Left lung (tissue), 14 donors: ENCODE measurements at places on chromosomes 11 and 22. TPM values are rescaled to one million over a fixed set of nuclear protein-coding genes. Genes with fewer than 3 reads are reported as not detected.

GRCh38 chr11:109416601-109417000, 5.4 kb upstream of the C11orf87 start:
- no peak overlapping the region for H3K27ac ChIP-seq
- H3K27me3 ChIP-seq: peaks cover 24% of the 10 kb centered on the region
- no peaks in the 10 kb centered on the region for H3K36me3 ChIP-seq

DNA sequence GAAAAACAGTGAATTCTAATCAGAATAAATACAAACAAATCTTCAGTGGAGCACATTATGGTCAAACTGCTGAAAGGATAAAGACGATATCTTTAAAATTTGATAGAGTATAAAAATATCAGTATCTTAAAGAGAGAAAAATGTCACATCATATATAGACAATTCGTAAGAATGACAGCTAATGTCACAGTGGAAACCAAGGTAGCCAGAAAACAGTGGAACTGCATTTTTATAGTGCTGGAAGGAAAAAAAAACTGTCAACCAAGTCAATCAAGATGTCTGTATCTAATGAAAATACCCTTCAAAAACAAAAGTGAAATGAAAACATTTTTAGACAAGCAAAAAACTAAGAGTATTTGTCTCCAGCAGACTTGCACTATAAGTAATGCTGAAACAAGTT, 73.4 kb upstream of the HMGXB4 start:
- no peak overlapping the region for H3K4me3 ChIP-seq
- H3K27me3 ChIP-seq: no peaks in the 10 kb centered on the region
- H3K36me3 ChIP-seq: no peaks in the 10 kb centered on the region
- H3K4me1 ChIP-seq: no peaks in the 10 kb centered on the region
- no peak for DNase-seq

DNA sequence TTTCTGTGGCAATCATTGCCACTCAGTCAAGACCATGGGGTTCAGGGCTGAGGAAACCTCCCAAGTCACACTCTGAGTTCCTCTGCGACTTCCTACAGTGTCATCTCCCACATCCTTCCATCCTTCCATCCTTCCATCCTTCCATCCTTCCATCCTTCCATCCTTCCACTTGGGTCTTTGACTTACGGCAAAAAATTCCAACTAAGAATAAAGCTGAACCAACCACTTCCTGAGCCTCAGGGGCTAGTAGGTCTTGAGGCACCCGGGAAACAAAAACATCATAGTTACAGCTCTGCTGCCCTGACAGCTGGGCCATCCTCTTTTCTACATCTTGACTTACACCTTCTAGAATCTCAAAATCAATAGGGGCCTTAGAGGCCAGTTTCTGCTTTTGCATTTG, 32.1 kb downstream of the EHF start:
- peaks cover 28% of the 10 kb centered on the region for H3K4me1 ChIP-seq
- H3K27ac ChIP-seq: peak overlapping the region; percentile 57
- H3K4me3 ChIP-seq: no peak overlapping the region
- no peak for DNase-seq
- H3K27me3 ChIP-seq: no peaks in the 10 kb centered on the region
- H3K36me3 ChIP-seq: peaks cover 5% of the 10 kb centered on the region

DNA sequence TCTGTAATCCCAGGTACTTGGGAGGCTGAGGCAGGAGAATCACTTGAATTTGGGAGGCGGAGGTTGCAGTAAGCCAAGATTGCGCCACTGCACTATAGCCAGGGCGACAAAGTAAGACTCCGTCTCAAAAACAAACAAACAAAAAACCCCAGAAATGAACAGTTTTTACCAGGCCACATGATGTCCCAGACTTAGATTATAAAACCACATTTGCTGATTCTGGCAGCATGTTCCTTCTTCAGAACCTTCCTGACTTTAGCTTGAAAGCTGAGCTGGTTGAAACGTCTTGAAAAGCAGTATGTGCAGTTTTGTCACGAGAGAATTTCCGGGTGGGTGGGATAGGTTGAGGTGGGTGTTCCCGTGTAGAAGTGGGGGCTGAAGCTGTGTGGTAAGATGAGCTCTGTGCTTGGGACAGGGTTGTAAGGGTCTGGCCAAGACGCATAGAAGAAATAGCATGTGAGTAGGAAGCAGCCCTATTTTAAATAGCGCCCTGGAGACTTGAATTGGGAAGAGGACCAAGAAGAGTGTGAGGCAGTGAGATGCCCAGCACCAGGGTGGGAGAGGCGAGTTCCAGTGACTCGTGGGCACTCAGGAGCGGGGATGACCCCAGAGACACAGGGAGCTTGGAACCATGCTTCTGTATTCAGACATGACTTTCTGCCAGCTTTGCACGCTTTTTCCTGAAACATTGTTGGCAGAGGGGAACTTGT, 7.6 kb downstream of the AP2A2 start:
- no peak for DNase-seq
- H3K36me3 ChIP-seq: peaks cover 11% of the 10 kb centered on the region
- H3K4me3 ChIP-seq: no peak overlapping the region
- peak overlapping the region; percentile 60 for H3K27ac ChIP-seq
- peaks cover 90% of the 10 kb centered on the region for H3K4me1 ChIP-seq

DNA sequence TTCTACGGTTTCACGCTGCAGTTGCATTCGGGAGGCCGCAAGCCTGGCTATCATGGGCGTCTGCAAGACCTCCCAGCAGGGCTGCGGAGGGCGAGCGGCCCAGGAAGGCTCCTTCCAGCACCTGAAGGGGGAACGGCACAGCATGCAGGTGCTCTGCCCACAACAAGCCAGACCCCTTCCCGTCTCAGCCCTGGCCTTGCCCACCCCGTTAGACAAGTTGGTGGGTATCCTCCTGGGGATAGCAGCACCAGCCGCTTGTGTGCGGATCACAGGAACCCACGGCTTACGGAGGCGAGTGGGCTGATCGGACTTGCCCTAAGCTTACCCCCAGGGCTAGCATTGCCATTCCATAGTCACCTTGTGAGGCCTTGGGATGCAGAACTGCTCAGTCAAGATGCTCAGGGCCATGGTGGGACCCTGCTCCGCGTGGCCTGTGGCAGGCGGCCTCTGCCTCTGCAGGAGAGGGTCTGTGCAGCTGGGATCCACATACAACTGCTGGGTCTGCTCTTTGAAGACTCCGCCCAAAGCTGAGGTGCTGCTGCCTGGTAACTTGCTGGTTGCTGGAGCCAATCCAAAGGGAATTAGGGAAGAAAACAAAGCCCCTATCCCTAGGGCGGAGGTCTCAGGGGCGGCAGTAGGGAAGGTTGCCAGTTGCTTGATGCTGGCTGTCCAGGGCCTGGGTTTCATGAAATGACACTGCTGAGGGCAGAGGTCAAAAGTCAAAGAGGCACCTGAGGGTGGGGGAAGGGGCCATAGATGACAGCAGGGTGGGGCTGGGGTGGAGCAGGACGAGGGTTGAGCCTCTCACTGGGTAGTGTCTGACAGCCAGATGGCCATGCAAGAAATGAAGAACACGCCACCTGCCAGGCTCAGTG, 1.4 kb upstream of the OSBPL5 start:
- no peaks in the 10 kb centered on the region for H3K36me3 ChIP-seq
- H3K27me3 ChIP-seq: no peaks in the 10 kb centered on the region
- DNase-seq: no peak
- H3K4me3 ChIP-seq: no peak overlapping the region
- no peak overlapping the region for H3K27ac ChIP-seq

GRCh38 chr11:34415538-34415937, 23.2 kb upstream of the CAT start:
- H3K27me3 ChIP-seq: no peaks in the 10 kb centered on the region
- no peaks in the 10 kb centered on the region for H3K4me1 ChIP-seq
- H3K36me3 ChIP-seq: no peaks in the 10 kb centered on the region
- no peak overlapping the region for H3K4me3 ChIP-seq

DNA sequence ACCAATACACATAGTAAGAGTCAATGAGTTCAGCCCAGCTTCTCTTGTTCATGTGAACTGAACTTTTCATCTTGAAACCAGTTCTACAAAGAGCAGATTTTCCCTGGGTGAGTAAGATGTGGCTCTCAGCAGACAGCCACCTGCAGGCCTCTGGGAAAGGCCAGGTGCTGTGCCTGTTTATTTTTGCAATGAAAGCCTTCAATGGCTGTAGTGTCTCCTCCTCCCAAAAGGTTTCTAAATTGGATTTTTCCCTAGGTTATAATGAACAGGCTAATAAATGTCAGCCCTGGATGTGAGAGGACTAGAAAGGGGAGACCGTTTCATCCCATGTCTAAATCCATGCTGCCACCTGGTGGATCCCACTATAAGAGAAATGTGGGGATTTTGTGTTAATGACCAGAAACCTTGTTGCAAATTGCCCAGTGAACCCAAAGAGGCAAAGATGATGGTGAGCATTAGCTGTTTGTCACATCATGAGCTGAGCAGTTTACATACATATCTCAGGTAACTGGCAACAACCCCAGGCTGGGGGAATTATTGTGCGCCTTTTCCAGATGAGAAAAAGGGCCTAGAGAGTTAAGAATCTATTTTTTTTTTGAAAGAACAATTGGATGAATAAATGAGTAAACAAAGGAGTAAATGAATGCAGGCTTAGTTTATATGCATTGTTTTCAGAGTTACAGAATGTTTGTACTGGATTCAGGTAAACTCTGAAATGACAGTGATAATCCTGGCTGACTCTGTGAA, 12.7 kb downstream of the C11orf91 start:
- H3K4me1 ChIP-seq: peaks cover 42% of the 10 kb centered on the region
- H3K36me3 ChIP-seq: no peaks in the 10 kb centered on the region
- H3K4me3 ChIP-seq: no peak overlapping the region
- no peak overlapping the region for H3K27ac ChIP-seq
- H3K27me3 ChIP-seq: no peaks in the 10 kb centered on the region

GRCh38 chr22:41469218-41469851, 418 bp downstream of the ACO2 start:
- H3K27ac ChIP-seq: peak overlapping the region; percentile 91
- no peaks in the 10 kb centered on the region for H3K27me3 ChIP-seq
- H3K4me1 ChIP-seq: peaks cover 48% of the 10 kb centered on the region
- peak overlapping the region; percentile 92 for H3K4me3 ChIP-seq

DNA sequence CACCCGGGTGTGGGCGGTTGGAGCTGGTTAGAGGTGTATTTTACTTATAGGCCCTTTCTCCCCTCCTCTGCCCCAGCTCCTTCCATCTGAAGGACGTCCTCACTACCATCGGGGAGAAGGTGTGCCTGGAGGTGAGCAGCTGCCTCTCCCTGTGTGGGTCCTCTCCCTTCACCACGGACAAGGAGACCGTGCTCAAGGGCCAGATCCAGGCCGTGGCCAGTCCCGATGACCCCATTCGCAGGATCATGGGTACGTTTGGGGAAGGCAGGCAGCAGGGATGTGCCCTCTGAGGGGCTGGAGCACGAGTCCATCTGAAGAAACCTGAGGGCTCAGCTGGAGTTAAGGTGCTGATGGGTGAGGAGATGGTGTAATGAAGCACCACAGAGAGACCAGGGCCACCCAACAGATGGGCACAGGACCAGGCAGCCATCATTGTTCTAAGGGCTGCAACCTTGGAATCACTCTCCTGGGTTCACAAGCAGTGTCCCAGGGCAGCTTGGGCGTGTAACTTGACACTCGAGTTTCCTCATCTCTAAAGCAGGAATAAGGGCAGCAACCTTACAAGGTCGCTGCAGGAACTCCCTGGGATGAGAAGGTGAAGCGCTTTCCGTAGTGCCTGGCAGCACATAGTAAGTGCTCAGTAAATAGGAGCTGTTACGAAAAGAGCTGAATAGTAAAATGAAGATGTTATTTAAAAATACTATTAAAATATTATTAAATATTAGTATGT, 29.4 kb downstream of the TCP11L1 start:
- H3K27ac ChIP-seq: no peak overlapping the region
- no peaks in the 10 kb centered on the region for H3K27me3 ChIP-seq

DNA sequence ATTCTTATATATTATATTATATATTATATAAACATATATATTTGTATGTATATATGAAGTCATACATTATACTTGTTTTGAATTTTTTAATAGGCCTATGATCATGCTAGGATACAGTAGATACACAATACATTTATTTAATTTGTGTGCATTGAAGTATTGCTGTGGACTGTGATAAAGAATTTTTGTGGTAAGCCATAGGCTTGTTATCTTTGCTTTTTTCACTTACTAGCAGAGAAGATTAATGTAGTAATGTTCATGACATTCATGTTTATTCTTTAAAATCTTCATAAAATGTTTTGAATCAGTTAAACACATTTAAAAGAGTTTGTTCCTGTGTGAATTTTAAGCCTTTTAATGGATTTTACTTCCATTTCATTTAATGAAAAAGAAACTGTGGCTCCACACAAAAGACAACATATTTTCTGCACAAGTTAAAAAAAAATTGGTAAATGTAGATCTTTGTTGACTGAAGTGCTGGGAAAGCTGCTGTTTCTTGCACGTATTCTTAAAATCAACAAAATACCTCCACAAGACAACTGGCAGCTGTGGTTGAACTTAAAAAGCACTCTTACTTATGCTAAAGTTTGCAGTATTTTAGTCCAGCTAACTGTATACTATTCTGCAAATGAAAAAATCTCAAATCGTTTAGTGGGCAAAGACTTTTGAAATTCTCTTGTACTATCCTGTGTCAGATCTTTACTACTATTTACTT, 156.2 kb downstream of the TMEM135 start:
- H3K36me3 ChIP-seq: no peaks in the 10 kb centered on the region
- H3K27me3 ChIP-seq: no peaks in the 10 kb centered on the region
- no peak overlapping the region for H3K4me3 ChIP-seq
- no peaks in the 10 kb centered on the region for H3K4me1 ChIP-seq

GRCh38 chr11:94731880-94732601, 36.1 kb upstream of the AMOTL1 start:
- no peak overlapping the region for H3K27ac ChIP-seq
- H3K4me3 ChIP-seq: no peak overlapping the region
- no peaks in the 10 kb centered on the region for H3K36me3 ChIP-seq
- no peaks in the 10 kb centered on the region for H3K27me3 ChIP-seq
- H3K4me1 ChIP-seq: no peaks in the 10 kb centered on the region

DNA sequence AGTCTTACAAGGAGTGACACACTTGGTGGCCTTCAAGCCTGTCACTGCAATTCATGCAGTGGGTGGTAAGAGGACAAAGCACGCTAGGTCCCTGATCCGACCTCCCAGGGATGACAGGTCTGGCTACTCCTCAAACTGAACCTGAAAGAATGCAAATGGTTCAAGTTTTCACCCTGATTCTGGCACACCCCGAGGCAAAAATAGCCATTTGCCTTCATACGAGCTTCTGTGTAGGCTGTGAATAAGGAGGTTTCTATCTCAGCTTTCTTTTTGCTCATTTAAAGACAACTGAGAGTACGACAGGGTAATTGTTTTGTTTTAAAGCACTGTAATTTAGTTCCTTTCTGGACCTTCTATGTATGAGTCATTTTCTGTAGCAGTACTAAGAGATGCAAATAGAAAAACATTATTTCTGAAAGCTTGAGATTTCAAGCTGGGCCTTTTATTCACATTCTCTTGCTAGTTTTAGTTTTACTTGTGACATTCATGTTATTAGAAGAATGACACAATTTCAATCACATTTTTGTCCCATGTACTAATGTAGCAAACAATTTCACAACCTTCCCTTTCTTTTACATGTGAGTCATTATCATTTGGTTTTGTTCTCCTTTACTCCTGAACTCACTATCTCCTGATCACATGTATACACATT, 56.6 kb upstream of the FDX1 start:
- H3K27ac ChIP-seq: peak overlapping the region; percentile 68
- no peak for DNase-seq
- H3K27me3 ChIP-seq: no peaks in the 10 kb centered on the region
- H3K36me3 ChIP-seq: no peaks in the 10 kb centered on the region

- H3K4me3 ChIP-seq: no peak overlapping the region
- H3K27ac ChIP-seq: no peak overlapping the region
- no peak for DNase-seq
- peaks cover 31% of the 10 kb centered on the region for H3K4me1 ChIP-seq
- H3K36me3 ChIP-seq: no peaks in the 10 kb centered on the region
Observed at GRCh38 chr11:66017321-66017720, 5.5 kb downstream of the CST6 start.

The OR2AT4 gene
- not detected for total RNA-seq

The SCGB1C1 gene
- total RNA-seq: not detected

The TRIM48 gene
- not detected for total RNA-seq

The PIH1D2 gene
- 2.7 TPM for total RNA-seq

The ROBO4 gene
- total RNA-seq: 38.2 TPM

The MN1 gene
- 7.4 TPM for total RNA-seq

The CAVIN3 gene
- total RNA-seq: 87.4 TPM

The ADORA2A gene
- total RNA-seq: 16.8 TPM
